ENCODE measurements at places on chromosomes 11 and 22.
A peak's percentile ranks its signal among the peaks of the same experiment; 100 is the strongest.

DNA sequence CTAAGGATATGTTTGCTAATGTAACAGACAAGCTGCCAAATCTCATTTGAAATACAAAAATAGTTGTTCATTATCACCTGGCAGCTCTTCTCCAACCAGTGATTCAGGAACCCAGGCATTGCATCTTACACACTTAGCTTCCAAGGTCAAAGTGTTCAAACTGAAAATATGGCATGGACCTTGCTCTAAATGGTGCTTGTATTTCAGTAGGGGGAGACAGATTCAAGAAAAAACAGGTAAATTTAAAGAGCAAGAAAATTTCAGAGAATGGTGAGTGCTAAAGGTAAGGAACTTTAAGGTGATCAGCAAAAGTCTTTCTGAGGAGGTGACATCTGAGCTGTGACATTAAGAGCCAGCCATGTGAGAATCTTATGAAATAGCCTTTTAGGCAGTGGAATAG lies 82.8 kb upstream of the E2F8 start:
- no peaks in the 10 kb centered on the region for H3K36me3 ChIP-seq
- DNase-seq: no peak
- peaks cover 5% of the 10 kb centered on the region for H3K4me1 ChIP-seq
- no peak overlapping the region for H3K27ac ChIP-seq
- H3K27me3 ChIP-seq: peaks cover 11% of the 10 kb centered on the region

DNA sequence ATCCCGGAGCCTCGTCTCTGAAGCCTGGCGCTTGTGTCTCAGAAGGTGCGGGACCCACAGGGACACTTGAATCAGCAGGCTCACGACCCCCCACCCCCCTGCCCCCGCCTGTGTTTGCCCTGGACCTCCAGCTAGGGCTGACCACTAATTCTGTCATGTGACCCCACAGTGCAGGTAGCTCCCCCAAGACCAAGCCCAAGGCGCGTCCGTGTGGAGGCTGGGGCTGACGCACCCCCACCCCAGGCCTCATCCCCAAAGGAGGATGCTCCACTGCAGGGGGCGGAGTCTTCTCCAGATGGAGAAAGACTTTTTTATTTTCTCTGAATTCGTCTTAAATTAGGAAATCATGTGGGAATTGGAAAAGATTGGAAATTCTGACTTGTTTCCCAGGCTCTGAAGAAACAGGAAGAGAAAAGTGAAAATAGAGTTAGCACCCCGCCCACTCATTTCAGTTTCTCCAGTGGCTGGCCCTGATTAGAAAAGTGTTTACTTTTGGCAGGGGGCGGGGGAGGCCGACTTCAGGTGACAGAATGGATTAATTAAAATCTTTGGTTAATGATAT lies 1.0 kb upstream of the RELA start:
- H3K27ac ChIP-seq: peak overlapping the region; percentile 100
- no peaks in the 10 kb centered on the region for H3K27me3 ChIP-seq
- H3K36me3 ChIP-seq: no peaks in the 10 kb centered on the region

GRCh38 chr11:30128269-30128932 lies 102.4 kb upstream of the FSHB start:
- no peaks in the 10 kb centered on the region for H3K27me3 ChIP-seq
- no peaks in the 10 kb centered on the region for H3K4me1 ChIP-seq
- no peaks in the 10 kb centered on the region for H3K36me3 ChIP-seq
- H3K27ac ChIP-seq: no peak overlapping the region

DNA sequence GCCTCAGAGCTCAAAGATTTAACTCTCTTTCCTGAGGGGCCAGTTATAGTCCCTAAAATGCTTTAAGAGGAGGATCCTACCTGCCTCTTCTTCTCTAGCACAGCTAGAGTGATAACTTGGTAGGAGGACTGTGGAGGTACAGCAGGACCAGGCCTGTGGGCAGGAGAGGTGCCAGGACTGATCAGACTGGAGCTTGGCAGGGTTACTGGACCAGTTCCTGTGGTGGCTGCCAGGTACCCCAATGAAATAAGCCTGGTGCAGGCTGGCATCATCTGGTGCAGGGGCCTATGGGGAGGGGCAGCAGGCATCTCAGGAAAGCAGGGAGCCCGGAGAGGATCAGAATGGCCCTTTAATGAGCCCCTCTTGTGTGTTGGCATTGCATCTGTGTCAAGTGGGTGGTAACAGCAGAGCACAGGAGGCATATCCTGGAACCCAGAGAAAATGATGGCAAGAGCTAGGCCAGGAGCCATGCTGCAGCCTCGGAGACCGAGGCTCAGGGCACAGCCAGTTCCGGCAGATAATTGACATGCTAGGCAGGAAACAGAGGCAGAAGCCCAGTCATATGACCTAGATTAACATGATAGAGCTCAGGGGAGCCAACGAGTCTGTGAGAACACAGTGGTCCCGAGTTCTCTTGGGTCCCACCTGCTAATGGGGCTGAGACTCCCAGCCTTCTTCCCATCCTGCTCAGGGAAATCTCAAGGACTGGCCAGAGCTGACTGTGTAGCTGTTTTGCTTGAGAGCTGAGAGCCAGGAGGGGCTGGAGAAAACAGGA lies 187.5 kb upstream of the ZBED5 start:
- no peaks in the 10 kb centered on the region for H3K36me3 ChIP-seq
- no peak for DNase-seq
- no peak overlapping the region for H3K4me3 ChIP-seq

DNA sequence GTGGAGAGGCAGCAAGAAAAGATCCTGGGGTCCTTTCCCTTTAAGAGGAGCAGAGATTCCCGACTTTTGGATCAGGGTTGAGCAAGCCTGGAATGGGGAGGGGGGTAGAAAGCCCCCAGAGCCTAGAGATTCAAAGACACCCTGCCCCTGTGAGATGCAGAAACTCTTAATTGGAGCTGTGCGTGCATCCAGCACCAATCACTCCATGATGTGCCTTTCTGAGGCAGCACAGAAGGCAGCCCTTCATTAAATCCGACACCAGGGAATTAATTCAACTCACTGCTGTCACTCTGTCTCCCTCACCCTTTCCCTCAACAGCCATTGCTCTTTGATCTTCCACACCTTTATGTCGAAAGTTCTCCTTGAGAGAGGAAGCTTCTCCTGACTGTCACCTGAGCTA lies 43.0 kb downstream of the DSCAML1 start:
- no peaks in the 10 kb centered on the region for H3K27me3 ChIP-seq
- no peaks in the 10 kb centered on the region for H3K36me3 ChIP-seq
- no peak overlapping the region for H3K27ac ChIP-seq
- H3K4me1 ChIP-seq: no peaks in the 10 kb centered on the region

DNA sequence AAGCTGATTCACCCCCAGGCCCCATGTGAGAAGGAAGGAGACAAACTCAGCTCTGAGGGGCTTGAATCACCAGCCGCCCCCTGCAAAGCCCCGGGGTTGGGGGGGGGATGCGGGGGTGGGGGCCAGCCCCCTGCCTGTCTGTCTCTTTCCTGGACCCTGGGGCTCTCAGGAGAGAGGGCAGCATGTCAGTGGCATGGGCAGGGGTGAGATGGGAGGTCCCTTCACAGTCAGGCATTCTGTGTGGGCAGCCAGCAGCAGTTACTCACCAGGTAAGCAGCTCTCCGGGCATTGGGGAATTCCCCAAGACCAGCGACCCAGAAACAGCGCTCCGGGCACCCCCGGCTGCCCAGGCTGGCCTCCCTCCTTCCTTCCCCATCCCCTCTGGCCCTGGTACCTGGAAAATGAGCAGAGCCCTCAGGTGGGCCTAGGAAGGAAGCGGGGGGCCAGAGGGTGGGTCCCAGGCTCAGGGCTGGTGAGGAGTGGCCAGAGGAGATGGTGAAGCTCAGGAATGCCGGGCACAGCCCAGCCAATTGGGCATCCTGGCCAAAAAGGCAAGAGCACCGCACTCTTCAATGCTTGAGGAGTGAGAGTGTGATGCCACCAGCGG lies 4.2 kb upstream of the LIF start:
- H3K27me3 ChIP-seq: no peaks in the 10 kb centered on the region
- H3K4me3 ChIP-seq: no peak overlapping the region
- peak; percentile 70 for DNase-seq
- peaks cover 9% of the 10 kb centered on the region for H3K4me1 ChIP-seq
- H3K27ac ChIP-seq: no peak overlapping the region

- H3K27ac ChIP-seq: no peak overlapping the region
- H3K36me3 ChIP-seq: no peaks in the 10 kb centered on the region
- H3K27me3 ChIP-seq: no peaks in the 10 kb centered on the region
- DNase-seq: no peak
- H3K4me3 ChIP-seq: no peak overlapping the region
- no peaks in the 10 kb centered on the region for H3K4me1 ChIP-seq
These were observed 39.3 kb downstream of the SGSM1 start for GRCh38 chr22:24845041-24845898.

DNA sequence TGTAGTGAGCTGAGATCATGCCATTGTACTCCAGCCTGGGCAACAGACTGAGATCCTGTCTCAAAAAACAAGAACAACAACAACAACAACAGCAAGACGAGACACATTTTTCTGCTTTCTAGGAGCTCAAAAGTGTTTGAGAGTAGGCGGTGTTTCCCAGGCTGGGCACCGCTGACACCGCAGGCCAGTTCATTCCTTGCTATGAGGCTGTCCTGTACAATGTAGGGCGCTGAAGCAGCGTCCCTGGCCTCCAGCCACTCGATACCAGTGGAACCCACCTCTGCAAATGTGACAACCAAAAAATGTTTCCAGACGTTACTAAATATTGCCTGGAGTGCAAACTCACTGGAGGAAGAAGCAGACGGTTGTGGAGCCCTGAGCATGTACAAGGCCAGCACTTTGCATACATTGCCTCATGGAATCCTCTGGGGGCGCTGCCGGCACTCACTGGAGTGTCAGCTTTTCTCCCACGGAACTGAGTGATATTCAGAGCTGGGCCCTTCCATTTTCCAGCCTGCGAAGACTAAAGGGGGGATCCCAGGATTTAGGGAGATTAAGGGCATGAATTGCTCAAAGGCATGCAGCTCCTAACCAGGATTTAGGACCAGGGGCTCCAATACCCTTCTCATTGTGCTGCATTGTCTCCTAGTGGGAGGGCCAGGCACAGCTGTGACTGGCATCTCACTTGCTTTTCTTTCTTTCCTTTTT lies 5.8 kb upstream of the MIEF1 start:
- H3K27ac ChIP-seq: no peak overlapping the region
- H3K27me3 ChIP-seq: no peaks in the 10 kb centered on the region
- peak; percentile 75 for DNase-seq
- H3K4me1 ChIP-seq: no peaks in the 10 kb centered on the region
- H3K4me3 ChIP-seq: no peak overlapping the region

- no peaks in the 10 kb centered on the region for H3K36me3 ChIP-seq
- no peaks in the 10 kb centered on the region for H3K4me1 ChIP-seq
- no peak overlapping the region for H3K4me3 ChIP-seq
- DNase-seq: no peak
- H3K27me3 ChIP-seq: no peaks in the 10 kb centered on the region
- no peak overlapping the region for H3K27ac ChIP-seq
These were observed 373.0 kb downstream of the CTTN start for GRCh38 chr11:70771099-70771885.

DNA sequence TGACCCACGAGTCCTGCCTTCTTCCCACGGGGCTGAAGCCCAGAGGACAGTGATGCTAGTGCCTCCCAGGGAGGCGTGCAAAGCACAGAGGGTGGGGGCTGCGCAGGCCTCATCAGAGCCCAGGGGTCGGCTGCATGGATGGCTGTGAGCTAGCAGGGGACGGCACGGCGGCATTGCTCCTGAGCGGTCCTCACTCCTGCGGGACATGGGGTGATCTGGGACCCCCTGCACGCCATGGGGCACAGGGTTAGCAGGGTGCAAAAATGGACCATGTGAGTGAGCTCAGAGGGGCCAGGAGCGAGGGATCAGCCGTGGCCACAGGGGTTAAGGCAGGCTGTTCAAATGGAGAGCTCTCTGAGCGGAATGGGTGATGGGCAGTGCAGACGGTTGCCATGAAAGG lies 138.3 kb downstream of the SNX19 start:
- H3K36me3 ChIP-seq: no peaks in the 10 kb centered on the region
- no peaks in the 10 kb centered on the region for H3K27me3 ChIP-seq
- peaks cover 4% of the 10 kb centered on the region for H3K4me1 ChIP-seq
- H3K4me3 ChIP-seq: no peak overlapping the region
- no peak overlapping the region for H3K27ac ChIP-seq
- no peak for DNase-seq

- H3K36me3 ChIP-seq: no peaks in the 10 kb centered on the region
- H3K27ac ChIP-seq: no peak overlapping the region
- no peak overlapping the region for H3K4me3 ChIP-seq
- H3K27me3 ChIP-seq: no peaks in the 10 kb centered on the region
These were observed 1084.9 kb downstream of the TBC1D22A start for GRCh38 chr22:47847131-47847890.

DNA sequence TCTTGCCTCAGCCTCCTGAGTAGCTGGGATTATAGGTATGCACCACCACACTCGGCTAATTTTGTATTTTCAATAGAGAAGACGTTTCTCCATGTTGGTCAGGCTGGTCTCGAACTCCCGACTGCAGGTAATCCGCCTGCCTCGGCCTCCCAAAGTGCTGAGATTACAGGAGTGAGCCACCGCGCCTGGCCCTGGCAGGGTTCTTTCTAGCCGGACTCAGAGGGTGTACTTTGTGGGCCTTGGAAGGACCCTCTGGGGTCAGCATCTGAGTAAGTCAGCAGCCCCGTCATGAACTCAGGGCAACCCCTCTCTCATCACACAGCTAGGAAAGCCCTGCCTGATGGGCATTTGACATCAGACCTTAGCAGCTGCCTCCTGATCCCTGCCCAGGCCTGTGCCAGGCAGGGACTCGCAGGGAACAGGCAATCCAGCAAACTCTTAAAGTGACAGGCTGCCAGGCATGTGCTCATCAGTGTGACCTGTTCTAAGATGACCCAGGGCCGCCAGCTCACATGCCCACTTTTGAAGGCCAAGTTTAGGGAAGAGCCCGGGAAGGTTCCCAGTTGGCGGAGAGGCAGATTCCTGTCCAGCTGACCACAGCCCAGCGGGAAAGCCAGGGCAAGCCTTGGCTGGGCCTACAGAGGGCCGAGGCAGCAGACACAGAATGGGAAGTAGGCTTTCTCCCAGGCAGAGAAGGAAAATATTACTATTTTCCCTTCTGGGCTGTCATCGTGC lies 92.9 kb downstream of the MORC2 start:
- no peak for DNase-seq
- no peak overlapping the region for H3K27ac ChIP-seq
- no peak overlapping the region for H3K4me3 ChIP-seq

DNA sequence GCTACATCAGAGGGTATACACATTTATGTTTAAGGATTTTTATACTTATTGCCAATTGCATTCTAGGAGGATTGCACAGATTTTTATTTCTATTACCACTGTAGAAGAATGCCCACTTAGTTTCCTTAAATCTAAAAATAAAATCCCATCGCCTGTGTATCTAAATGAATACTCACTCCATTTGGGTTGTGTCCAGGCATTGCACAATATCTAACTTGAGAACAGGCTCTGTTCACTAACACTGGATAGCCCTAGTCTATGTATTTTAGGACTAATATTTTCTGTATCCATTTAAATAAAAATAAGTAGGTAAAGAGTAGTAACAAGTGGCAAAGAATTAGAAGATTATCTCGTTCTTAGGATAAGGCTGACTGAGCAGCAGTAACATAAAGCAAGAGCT lies 4.1 kb downstream of the C11orf52 start:
- H3K4me1 ChIP-seq: peaks cover 14% of the 10 kb centered on the region
- no peaks in the 10 kb centered on the region for H3K36me3 ChIP-seq
- no peak for DNase-seq
- H3K27ac ChIP-seq: peak overlapping the region; percentile 89
- peak overlapping the region; percentile 6 for H3K4me3 ChIP-seq

GRCh38 chr22:37607010-37607934 lies 1.4 kb upstream of the GGA1 start:
- H3K27ac ChIP-seq: peak overlapping the region; percentile 96
- no peaks in the 10 kb centered on the region for H3K27me3 ChIP-seq
- DNase-seq: peak; percentile 95
- H3K36me3 ChIP-seq: no peaks in the 10 kb centered on the region
- H3K4me1 ChIP-seq: peaks cover 11% of the 10 kb centered on the region
- H3K4me3 ChIP-seq: peak overlapping the region; percentile 95
